ENCODE measurements at places on chromosomes 6 and 20.

- no peak for DNase-seq
These were observed 485.9 kb upstream of the JAG1 start for GRCh38 chr20:11159728-11160127.

DNA sequence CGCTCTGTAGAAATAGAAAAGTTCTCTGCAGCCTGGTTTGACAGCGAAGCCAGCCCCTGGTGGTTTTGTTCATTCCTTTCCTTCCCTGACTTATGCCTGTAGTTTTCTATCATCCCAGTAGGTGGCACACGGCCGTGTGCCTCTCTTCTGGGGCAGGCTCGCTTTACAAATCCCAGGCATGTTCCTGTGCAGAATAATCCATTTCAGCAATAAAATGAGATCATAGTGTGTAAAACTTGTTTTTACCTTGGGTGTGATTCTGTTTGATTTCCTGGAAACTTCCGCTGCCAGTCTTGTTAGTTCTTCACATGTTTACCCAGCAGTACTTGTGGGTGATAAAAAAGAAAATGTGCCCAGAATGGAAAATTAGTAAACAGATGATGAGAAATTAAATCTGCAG lies 7.4 kb upstream of the INSM1 start:
- no peak for DNase-seq

GRCh38 chr6:71473926-71474325 lies 185.3 kb downstream of the OGFRL1 start:
- no peak for DNase-seq

GRCh38 chr6:160139420-160139851 lies 17.8 kb downstream of the SLC22A1 start:
- no peak for DNase-seq

GRCh38 chr6:113211170-113211569 lies 646.0 kb upstream of the MARCKS start:
- DNase-seq = no peak

DNA sequence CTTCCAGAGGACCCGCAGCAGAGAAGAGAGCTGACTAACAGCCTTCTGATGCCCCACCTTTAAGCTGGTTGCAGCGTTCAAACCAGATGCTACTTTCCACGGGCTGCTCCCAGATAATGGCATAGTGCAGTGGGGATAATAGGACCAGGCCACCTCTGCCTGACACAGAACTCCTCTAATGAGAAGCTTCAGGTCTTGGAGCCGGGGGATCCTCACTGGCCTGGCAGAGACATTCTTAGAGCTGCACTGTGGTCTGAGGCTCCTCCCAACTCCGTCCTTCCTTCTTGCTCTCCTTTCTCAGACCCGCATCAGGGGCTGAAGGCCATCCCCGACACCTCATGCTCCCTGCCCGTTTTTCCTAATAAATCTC lies 206.6 kb upstream of the MARCKS start:
- no peak for DNase-seq

- DNase-seq = no peak
These were observed 466.1 kb downstream of the CDKAL1 start for GRCh38 chr6:21000331-21000801.

DNA sequence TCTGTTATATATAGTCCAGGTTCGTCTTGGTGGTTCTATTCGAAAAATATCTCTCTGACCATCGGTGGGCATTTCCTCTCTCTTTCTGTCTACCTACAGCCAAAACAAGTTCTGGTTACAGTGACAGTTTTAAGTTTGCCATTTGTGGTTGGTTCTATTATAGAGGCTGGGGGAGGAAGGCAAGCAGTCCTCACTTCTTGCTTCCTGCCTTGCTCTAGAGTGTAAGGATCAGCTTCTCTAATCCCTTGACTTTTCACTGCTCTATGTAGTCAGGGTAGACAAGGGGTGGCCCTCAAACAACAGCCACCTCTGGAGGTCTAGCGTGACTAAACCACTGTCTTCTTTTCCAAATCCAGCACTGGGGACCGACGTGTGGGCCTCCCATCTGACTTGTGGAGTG lies 16.1 kb downstream of the E2F3 start:
- no peak for DNase-seq

GRCh38 chr20:36318166-36318565 lies 12.0 kb downstream of the DLGAP4 start:
- DNase-seq = no peak

DNA sequence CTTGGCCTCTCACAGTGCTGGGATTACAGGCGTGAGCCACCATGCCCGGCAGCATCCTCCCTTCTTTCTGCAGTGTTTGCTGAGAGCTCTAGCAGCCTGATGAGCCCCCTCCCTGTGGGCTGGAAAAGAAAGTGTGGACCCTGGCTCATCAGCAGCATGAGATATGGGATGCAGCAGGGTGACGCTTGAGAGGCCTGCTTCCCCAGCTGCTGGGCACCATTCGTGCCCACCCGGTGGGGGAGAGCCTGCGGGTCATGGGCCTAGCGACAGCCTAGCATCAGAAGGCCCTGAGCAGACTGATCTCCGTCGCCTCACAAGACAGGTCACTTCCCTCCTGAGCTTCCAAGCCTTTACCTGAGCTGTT lies 16.0 kb upstream of the CCDC167 start:
- DNase-seq = no peak

DNA sequence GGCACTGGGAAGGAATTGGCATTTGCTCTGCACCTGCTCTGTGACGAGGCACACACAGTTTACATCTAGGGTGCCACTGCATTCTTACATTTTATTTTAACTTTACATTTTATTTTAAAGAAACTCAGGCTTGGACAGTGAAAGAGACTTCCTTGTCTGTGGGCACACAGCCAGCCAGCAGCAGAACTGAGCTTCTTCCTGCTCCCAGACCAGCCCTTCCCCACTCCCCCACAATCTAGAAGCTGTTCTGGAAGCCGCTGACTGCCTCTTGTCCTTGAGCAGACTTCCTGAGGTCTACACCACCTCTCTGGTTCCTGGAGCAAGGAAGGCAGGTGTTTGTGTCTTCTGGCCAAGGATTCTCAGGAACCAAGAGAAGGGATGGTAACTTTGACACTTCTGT lies 27.9 kb upstream of the CD93 start:
- no peak for DNase-seq

- no peak for DNase-seq
These were observed 91.2 kb upstream of the SCGN start for GRCh38 chr6:25560865-25561264.

DNA sequence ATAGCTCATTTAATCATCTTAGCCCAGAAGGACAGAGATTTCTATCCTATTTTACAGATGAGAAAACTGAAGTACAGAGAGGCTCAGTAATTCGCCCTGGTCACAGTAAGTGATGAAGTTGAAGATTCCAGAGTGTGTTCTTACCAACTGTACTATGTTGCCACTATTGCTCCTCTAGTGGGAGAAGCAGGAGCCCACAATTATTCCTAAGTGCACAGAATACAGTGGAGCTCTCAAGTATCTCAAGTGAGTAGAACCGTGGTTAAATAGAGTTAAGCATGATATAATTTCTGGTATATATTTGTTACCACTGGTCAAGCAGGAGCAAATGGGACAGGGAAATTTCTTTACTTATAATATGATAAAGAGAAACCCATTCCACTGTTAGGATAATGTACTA lies 22.1 kb downstream of the REPS1 start:
- DNase-seq = no peak

- no peak for DNase-seq
These were observed 28.2 kb upstream of the ITCH start for GRCh38 chr20:34334654-34335407.

GRCh38 chr6:131015025-131015591 lies 47.9 kb downstream of the EPB41L2 start:
- no peak for DNase-seq

DNA sequence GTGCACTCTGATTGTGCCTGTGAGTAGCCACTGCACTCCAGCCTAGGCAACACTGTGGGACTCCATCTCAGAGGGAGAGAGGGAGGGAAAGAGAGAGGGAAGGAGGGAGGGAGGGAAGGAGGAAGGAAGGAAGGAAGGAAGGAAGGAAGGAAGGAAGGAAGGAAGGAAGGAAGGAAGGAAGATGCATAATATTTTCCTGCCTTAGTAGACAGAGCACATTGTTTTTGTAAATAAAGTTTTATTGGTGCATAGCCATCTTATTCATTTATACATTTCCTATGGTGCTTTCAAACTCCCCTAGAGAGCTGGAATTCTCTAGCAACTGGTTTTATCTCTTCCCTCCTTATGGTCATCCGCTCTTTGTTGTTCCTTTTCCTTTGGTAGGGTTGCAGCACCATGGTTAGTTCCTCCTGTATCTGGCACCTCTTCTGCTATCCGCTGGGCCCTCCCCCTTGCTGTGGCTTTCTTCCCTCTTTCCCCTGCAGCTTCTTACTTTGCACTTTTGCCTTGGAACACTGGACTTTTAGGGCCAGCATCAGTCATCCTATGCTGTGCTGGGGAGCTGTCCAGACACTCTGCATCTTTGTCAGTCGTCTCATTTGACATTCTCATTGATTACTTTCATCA lies 20.2 kb downstream of the GPR6 start:
- no peak for DNase-seq

- no peak for DNase-seq
These were observed 117.8 kb upstream of the FOXO3 start for GRCh38 chr6:108442770-108443520.

GRCh38 chr6:147715035-147715434 lies 206.5 kb downstream of the SAMD5 start:
- no peak for DNase-seq

- no peak for DNase-seq
These were observed 14.6 kb downstream of the DST start for GRCh38 chr6:56628105-56628504.

- DNase-seq = no peak
These were observed 19.6 kb upstream of the MICB start for GRCh38 chr6:31478186-31478950.

DNA sequence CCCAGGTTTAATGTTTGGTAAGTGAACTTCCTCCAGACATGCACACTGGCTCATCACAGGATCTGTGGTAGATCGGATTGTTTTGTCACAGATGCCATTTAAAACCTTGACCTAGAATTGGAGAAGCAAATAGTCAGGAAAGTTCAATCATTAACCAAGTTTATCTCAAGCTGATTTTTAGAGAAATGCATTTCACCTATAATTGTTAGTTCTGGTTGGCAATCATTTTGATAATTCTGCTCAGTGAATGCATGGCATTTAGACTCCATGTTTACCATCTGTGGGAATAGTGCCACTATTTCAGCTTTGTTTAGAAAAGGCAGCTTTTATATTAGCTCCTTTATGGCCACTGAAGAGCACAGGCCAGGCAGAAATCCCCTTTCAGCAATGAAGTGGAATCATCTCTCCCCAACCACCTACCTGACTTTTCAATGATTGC lies 73.9 kb upstream of the IPCEF1 start:
- DNase-seq = no peak

DNA sequence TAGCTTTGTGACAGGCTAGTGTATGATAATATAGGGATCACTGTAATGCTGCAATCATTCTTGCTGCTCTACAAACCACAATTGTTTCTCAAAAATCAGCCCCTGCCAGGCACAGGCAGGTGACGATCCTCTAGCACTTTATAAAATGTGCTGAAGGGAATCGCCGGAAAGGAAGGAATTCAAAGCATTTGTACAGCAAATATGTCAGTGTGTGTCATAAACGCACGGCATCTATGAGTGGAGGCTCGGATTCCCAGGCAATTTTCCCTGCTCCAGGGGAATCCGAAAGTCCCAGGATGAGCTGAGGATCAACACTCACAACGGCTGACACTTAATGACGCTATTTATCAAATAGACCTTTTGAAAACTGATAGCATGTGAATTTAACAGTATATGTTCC lies 1.4 kb downstream of the PHACTR1 start:
- no peak for DNase-seq

GRCh38 chr6:47832386-47833100 lies 50.7 kb downstream of the OPN5 start:
- no peak for DNase-seq

GRCh38 chr6:103723438-103724322 lies 1136.0 kb downstream of the HACE1 start:
- no peak for DNase-seq

DNA sequence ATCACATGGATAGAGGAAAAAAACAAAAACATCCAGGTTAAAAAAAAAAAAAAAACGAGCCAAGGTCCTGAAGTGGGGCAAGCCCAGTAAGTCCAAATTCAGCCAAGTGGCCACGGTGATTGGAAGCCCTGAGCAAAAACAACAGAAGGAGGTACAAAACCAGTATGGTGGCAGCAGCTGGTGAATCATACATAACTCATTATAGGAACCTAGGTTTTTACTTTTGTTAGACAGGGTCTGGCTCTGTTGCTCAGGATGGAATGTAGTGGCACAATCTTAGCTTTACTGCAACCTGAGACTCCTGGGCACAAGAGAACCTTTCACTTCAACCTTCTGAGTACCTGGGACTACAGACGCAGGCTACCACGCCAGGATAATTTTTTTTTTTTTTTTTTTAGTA lies 22.7 kb upstream of the MYB start:
- DNase-seq = no peak

DNA sequence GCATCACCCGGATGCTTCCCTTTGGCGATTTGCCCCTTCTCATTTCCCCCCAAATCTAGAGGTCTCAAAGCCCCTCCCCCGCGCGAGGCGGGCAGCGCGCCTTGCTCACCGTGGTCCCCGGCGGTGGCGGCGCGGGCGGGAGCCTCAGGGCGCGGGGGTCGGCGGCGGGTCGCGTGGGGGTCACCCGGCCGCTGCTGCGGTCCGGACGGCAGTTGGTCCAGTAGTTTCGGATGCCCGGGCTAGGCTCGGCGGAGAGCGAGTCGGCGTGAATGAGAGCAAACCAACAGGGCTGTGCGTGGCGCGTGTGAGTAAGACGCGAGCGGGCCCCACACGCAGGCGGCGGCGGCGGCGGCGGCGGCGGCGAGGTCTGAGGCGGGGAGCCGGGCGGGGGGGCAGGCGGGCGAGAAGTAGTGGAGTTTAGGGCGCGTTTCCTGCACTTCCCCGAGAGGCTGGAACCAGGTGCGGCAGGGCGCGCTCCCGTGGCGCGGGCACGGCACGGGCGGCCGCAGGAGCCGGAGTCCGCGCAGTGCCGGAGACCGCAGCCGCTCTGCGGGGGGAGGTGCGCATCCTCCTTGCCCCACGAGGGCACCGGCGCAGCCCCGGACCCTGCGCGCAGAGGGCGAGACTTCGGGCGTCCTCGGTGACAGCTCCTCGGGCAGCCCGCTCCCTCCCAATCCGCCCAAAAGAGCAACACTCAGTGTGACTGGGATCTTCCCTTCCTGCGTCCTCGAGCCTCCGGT lies 567 bp downstream of the HS3ST5 start:
- no peak for DNase-seq

DNA sequence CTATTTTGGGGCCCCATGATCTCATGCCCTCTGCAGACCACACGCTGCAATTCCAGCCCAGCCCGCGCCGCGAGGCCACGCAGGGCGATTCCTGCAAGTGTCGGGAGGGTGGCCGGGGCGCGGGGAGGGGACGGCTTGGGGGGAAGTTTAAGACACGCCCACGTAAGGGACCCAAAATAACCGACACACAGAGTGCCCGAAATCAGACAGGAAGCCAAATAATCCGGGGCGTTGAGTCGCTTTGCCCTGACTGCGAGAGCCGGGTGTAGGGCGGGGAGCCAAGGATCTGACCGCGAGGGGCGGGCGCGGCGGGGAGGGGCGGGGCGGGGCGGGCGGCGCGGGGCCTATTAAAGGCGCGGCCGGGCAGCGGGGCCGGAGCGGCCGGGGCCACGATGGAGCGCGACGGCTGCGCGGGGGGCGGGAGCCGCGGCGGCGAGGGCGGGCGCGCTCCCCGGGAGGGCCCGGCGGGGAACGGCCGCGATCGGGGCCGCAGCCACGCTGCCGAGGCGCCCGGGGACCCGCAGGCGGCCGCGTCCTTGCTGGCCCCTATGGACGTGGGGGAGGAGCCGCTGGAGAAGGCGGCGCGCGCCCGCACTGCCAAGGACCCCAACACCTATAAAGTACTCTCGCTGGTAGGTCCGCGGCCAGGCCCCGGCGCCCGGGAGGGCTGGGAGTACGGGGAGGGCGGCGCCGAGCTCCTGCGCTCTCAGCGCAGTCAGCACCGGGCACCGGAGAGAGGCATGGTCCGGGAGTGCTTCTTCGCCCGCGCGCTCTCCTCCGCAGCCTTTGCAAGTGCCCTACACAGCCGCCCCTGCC lies at the start of gene ENPP1:
TSS of gene ENPP1 (plus strand) at position 377 of the 816 bp plus-strand sequence. CDS start at position 393, 16 bp downstream.
- no peak for DNase-seq

All from activated CD4-positive, CD25-positive, alpha-beta regulatory T cell treated with anti-CD3 and anti-CD28 coated beads, Interleukin-2, amount 50 U/mL, for 16 hours (primary cell).